Effector memory CD4-positive, alpha-beta T cell (primary cell): ENCODE measurements at places on chromosomes 2 and 18.

DNA sequence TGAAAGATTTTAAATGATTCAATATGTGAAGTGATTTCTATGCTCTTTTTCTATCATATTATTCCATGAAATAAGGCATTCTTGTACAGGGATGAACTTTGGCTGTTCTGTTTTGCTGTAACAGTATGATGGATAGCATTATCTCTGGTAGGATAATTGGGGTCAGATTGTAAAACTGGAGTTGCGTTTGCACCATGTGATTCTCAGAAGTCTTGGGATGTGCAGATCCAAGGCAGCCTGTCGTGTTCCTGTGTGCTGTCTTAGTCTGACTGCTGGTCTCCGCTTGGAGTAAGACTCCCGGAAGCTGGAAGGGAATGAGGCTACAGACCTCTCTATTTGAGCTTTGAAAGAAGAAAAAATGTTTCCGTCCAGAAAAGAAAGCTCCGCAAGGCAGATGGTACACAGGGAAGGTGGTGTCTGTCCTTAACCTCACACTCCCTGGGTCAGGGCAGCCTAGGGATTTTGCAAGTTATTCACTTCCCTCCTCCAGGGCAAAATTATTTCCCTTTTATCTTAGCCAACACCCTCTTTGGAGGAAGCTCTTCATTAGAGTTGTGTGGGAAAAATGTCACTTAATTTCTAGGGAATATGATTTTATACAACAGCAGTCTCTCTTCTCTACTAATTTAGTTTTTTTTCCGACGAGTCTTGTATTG, 250.6 kb downstream of the PTPRM start:
- no peak for DNase-seq

- no peak for DNase-seq
Measured at GRCh38 chr2:33015421-33016142, 68.8 kb downstream of the LTBP1 start.

- DNase-seq = no peak
Measured at GRCh38 chr2:217794133-217794986, 208.4 kb downstream of the TNS1 start.

DNA sequence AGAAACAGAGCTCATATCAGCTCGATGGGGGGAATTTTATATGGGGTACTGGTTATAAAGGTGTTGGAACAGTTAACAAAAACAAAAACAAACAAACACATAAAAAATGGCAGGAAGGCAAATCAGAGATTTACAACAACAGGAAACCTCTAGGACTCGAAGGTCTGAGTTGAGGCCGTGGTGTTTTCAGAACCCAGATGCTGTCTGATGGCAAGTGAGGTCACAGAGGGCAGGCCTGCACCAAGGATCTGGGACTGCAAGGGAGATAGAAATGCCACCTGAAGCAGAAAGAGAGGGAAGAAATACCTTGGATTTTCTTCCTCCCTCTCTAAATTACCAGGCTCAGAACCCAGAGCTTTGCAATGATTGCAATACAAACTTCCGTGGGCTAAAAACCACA, 429.5 kb downstream of the ZNF521 start:
- DNase-seq = no peak

GRCh38 chr2:142100139-142100873, 30.5 kb downstream of the LRP1B start:
- DNase-seq = no peak

DNA sequence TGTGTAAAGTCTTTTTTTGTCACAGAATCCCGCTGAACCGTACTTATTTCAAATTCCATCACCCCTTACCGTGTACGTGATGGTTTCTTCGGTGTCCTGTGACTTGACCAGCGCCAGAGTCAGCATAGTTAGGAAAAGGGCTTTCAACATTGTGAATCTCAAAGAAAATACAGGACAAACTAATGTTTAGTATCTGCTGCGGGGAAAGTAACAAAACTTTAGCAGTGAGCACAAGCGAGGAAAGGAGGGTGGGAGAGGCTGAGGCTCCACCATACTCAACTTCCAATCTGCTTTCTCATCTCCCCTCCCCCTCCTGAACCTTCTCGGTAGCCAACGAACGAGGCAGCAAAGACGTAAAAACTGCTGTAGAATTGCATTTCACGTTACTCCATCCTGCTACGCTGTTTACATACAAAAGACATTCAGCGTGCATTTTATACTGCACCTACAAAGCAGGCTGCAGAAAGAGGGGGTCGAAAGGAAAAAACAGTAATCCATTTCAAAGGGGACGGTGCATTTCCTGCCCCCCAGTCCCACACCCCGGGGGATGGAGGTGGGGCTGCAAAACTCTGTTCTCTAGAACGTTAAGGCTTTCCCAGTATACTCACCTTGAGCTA, 1.2 kb downstream of the EFEMP1 start:
- no peak for DNase-seq

- no peak for DNase-seq
Measured at GRCh38 chr2:239472235-239472775, 71.5 kb upstream of the HDAC4 start.

- no peak for DNase-seq
Measured at GRCh38 chr2:54553775-54554174, 97.6 kb downstream of the SPTBN1 start.

DNA sequence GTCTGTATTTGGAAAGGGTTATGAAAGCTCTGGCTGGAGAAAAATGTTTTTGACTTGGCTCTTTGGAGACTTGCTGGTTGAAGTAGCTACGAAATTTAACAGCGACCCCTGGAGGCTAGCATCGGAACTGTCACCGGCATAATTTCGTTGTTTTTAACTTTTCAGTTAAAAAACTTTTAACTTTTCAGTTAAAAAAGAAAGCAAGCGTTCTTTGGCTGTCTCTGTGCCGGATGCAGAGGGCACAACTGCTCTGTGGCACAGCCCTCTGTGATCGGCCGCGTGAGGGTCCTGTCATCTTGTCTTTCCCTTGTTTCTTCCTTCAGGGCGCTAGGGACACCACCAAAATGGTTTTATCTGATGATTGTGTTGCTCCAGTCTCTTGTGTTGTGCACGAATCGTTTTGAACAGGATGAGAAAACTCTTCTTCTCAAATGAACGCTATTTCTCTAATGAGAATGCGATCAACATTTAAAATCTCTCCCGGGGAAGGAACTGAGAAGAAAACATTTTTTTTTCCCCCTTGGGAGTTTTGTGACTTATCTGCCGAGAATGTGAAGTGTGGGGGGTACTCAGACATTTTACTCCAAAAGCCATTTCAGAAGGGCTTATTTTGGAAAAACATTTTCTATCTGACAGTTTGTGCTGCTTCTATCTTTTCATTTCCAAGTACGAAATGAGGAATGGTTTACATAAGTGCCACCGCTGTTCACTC, 57.1 kb downstream of the ADCYAP1 start:
- DNase-seq = no peak

DNA sequence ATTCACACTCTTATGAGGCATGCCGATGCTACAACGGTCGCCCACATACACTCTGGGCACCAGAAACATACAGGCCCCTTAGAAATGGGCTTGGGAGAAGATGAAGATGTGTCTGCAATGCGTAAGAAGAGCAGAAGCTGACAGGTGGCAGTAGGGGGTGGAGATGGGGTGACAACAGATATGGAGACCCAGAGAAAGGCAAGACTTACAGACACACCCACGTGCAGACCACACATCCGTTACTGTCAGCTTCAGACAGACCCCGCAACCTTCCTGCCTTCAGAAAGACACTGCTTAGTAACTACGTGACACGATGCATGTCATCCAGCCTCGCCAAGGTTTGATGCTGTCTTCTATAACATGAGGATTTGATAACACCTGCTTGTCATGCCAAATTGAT, 89.5 kb downstream of the ZFP36L2 start:
- peak; percentile 66 for DNase-seq

DNA sequence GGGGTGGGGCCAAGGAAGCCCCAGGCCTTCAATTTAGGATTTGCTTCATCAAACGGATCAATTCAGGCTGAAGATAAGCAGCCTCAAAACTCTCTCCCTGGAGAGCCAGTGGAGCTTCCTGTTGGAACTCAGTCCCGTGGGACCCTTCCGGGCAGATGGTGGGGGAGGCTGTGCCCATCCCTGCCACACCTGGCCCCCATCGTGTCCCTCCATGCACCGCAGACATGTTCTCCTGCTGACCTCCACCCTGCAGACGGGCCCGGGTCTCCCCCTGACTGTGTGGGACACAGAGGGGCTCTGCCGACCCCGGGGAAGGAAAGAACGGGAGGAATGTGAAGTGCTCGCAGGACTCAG, 144.2 kb downstream of the TPO start:
- DNase-seq = no peak

- DNase-seq = no peak
Measured at GRCh38 chr2:66851449-66851872, 416.5 kb downstream of the MEIS1 start.

DNA sequence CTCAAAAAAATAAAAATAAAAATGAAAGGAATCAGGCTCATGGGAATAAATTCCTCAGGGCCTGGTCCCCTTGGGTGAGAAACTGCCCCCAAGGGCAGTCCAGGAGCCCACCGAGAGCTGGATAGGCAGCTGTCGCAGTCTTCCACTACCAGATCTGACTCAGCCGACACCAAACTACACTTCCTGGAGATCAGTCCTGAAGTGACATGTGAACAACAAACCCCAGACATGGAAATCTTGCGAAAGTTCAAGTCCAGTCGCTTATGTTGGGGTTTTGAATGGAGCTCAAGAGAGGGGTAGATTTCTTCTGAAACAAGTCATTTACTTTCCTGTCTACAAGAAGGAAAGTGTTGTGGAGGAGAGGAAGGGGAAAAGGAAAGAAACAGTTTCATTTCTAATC, 12.9 kb downstream of the ADCY3 start:
- no peak for DNase-seq

DNA sequence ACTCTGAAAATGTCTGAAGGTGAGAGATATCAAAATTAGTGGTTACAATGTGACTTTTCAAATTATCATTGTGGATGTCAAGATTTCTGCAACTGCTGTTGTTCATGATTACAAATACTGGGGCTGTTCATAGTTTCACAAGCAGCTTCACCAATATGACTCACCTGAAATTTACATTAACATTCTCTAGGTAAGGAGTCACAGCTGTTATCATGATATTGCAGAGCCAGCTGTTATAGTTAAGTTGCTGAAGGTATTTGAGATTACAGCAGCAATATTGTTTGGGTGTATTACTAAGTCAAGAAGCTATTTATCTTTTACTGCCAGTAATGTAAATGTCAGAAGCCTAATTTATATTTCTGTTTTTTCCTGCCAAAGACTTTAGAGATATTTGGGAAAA, 140.0 kb downstream of the MC4R start:
- DNase-seq = no peak

- DNase-seq = no peak
Measured at GRCh38 chr2:235954888-235955480, 213.2 kb downstream of the GBX2 start.

GRCh38 chr2:150156415-150156814, 331.1 kb downstream of the RND3 start:
- DNase-seq = no peak

DNA sequence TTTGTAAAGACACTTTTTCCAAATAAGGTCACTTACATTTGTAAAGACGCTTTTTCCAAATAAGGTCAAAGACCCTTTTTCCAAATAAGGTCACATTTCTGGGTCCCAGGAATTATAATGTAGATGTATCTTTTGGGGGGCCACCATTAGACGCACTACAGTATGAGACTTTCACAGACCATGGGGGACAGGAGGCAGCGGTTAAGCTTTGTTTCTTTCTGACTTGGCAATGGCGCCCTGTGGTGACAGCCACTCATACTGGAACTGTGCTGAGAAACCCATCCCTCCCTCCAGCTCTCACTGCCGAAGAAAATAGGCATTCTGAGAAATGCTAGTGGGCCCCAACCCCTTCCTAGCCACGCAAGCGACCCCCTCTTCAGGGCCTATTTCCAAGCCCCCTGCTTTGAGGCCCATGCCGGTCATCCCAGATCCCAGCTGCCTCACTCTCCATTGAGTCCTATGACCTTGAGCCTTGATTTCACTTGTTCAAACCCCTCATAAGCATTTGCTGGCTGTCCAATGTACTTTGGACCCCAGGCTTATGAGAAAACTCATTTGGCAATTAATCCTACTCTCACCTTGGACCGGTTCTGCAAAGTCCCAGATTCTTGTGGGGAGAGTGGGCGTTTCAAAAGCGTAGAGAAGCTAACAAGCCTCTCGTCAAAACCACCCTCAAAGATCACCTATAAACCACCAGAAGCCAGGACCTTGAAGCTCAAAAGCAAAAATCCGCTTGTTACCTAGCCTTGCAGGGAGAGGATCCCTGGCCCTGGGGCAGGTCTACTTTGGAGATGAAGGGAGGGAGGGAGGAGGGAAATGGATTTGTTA, 11.3 kb upstream of the SPATA3 start:
- DNase-seq = no peak

DNA sequence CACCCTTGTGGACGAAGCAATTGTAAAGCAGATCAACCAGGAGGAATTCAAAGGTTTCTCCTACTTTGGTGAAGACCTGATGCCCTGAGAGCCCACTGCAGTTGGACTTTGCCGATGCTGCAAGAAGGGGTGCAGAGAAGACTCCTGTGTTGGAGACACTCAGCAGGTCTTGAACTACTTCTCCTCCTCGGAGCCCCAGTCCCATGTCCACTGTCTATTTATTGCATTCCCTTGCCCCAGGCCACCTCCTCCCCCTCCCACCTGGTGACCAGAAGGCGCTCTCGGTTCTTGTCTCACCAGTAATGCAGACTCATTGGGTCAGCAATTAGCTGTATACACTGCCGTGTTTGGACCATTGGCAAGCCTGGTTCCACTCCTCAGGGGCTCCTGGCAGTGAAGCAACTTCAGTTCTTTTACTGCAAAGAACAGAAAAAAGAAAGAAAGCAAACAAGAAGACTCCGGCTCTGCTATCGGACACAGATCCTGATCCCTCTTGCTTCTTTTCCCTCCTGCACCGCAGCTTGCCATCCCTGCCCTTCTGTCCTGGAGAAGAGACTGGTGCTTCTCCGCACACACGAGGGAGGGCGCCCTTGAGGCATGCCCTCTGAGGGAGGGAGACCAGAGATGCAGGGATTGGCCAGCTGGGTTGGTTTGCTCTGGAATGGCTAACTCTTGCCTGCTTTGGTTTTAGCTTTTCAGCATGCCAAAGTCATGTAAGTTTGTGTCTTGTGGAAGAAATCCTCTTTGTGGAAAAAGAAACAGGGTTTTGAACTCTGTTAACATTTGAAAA, 112.2 kb upstream of the EPAS1 start:
- no peak for DNase-seq

GRCh38 chr2:134685967-134686366, 32.8 kb downstream of the TMEM163 start:
- DNase-seq = no peak

DNA sequence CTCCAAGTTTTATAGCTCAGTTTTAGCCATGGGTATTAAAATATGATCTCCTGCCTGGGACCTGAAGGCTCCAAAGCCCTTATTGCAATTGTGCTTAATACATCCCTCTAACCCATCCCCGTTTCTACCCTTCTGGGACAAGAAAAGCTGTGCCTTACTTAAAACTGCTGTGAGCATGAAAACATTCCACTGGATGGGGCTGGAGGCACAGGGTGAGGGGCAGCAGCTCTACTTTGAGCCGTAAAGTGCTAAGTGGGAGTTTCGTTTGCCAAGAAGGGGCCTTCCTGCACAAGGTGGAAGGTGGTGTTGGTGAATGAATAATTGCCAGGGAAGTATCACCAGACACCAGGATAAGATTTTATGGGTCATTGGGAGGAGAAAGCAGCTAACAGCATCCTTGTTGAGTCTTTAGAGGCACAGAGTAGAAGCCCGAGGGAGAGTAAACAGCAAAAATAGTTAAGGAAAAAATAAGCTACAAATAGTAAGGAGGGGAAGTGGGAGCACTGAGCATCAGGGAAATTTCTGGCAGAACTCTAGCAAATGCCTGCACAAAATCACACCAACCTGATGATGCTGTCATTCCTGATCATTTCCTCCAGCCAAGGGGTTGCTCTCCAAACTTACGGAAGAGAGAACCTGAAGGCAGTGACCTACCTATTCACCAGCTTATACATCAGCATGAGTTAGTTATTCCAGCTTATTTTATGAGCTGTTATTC, 218.4 kb downstream of the MREG start:
- DNase-seq = no peak
